Stimulated activated CD4-positive, alpha-beta T cell treated with anti-CD3 and anti-CD28 coated beads, TNF-alpha, amount 100 ng/mL, for 24 hours (primary cell): ENCODE measurements at places on chromosomes 16 and 17.
A peak's percentile ranks its signal among the peaks of the same experiment; 100 is the strongest.

DNA sequence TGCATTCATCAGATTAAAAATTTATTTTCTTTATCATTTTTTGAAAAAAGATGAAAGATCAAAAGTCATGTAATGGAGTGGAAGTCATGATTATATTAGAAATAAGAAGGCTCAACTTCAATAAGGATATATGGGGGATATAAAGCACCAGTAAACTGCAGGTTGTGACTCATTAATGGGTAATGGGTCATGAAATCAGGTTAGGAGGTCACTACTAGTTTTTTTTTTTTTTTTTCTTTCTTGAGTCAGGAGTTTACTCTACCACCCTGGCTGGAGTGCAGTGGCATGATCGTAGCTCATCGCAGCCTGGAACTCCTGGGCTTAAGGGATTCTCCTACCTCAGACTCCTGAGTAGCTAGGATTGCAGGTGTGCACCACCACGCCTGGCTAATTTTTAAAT, 14.3 kb downstream of the EFCAB13 start:
- no peak for DNase-seq

- no peak for DNase-seq
Observed at GRCh38 chr17:78300962-78301820, 58.7 kb downstream of the SOCS3 start.

GRCh38 chr17:44915862-44916780, 821 bp upstream of the GFAP start:
- no peak for DNase-seq

- peak; percentile 37 for DNase-seq
Observed at GRCh38 chr17:1055751-1056645, 59.1 kb downstream of the TIMM22 start.

GRCh38 chr17:63558441-63558840, 8.2 kb downstream of the DCAF7 start:
- DNase-seq: no peak

- no peak for DNase-seq
Observed at GRCh38 chr17:64092952-64093451, 36.9 kb downstream of the ERN1 start.

DNA sequence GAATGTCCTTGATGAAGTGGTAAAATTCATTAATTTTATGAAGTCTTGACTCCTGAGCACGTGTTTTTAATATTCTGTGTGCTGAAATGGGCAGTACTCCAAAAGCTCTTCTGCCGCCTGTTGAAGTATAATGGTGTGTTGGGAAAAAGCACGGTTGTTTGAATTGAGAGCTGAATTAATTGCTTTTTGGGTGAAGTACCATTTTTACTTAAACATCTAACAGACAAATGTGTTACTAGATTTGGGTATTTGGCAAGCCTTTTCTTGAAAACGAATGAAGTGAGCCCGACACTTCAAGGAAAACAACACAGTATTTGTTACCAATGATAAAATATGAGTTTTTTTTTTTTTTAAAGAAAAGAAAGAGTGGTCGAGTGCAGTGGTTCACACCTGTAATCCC, 22.5 kb downstream of the WWP2 start:
- DNase-seq: no peak

- DNase-seq: no peak
Observed at GRCh38 chr17:55344514-55344997, 77.1 kb downstream of the MMD start.

DNA sequence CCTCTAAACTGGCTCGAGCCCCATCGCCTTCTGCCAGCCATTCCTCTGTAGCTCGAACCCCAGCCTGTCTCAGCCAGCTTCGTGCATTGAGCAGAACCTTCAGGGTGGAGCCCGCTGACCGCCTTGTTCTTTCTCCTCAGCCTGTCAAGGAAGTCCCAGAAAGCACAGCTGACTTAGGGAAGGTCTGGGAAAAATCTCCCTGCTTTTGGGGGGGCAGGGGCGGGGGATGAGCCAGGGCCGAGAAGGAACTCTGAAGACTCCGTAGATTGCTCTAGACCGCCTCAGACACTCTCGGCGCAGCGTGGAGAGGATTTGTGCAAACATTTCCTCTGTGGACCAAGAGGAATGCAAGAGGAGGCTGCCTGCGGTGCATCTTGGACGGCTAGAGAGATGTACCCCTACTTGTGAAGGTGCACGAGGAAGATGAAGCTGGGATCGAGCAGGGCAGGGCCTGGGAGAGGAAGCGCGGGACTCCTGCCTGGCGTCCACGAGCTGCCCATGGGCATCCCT, at the start of gene GLP2R:
GLP2R (plus strand) TSS at position 284 of the 510 bp plus-strand sequence; CDS start at position 424, 140 bp downstream.
- DNase-seq: no peak

DNA sequence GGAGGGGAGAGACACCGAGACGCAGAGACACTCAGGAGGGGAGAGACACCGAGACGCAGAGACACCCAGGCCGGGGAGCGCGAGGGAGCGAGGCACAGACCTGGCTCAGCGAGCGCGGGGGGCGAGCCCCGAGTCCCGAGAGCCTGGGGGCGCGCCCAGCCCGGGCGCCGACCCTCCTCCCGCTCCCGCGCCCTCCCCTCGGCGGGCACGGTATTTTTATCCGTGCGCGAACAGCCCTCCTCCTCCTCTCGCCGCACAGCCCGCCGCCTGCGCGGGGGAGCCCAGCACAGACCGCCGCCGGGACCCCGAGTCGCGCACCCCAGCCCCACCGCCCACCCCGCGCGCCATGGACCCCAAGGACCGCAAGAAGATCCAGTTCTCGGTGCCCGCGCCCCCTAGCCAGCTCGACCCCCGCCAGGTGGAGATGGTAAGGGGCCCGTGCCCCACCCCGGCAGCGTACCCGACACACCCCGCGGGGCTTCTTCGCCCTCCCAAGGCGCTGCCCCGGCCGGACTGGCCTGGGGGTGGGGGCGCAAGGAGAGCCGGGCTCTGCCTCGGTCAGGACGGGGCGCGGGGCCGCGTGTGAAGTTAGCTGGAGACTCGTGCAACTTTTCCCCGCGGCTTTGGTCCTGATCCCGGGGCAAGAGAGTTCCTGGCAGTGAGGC, 427 bp downstream of the PPP1R1B start:
- DNase-seq: no peak
